ENCODE measurements at places on chromosomes 12 and 14.

- no peak for DNase-seq
Observed at GRCh38 chr12:66052988-66053615, 77.4 kb downstream of the LLPH start.

GRCh38 chr14:90519262-90519920 is 122.6 kb downstream of the CALM1 start:
- no peak for DNase-seq

DNA sequence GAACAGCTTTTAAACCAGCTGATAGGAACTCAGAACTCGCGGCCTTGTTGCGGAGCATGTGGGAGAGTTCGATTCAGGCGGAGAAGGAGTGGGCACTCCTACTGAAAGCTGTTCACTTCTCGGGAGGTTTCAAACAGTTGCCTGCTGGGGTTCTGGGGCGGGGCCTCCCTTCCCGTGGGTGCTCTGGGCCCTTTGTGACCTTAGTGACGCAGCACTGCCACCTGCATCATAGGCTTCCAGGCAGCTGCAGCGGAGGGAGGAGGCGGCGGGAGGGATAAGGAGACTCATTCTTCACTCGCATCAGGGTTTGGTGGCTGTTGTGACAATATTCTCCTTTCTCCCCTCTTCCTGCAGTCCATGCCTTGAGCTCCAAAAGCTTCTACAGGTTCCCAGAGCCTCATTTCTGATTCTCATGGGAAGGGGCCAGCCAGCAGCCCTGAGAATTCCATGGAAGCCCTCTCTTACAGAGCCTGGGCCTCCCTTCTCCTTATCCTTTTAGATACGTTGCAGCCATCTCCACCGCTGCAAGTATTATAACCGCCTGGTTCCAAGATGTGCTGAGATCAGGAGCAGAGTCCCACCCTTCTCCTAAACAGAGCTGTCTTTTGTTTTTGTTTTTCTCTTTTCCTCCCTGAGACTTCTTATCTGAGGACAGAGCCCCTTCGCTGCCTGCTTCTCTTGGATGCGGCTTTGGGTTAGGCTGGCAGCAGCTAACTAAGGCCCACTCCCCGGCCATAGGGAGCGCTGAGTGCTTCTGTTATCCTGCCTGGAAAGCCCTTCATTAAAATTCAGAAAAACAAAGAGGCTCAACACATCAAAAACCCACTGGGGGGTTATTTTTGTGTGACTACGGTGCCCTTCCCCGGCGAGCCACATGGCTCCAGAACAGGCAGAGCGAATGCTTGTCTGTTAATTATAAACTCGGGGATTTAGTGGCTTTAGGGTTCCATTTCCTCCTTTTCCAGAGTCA is 67.6 kb upstream of the GPATCH2L start:
- DNase-seq = no peak

DNA sequence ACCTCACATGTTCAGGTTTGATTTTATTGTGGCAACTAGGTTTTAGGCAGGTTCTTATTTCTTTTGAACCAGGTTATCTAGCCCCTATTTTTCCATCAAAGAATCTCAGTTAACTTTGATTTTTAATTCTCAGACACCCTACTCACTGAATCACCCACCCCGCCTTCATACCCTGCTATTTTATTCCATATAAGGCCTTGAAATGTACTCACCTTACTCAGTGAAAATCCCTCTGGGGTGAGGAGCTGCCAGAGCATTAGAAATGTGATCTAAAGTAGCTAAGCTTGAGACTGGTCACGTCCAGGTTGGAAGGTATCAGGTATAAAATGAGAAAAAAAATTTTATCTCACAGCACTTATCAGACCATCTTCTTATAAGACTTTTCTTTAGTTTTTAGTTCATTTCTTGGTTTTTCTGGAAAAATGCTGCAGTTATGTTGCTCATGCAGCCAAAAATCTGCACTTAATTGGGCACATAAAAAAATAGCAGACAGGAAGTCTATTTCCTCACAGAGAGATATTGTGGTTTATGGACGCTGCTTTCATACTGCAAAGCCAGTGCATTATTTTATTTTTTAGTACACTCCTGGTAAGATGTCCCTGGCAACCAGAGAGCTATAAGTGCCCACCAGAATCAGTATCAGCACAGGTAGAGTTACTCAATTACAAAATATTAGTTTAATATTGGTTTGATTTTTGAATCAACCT is 101.5 kb upstream of the CCDC91 start:
- no peak for DNase-seq

DNA sequence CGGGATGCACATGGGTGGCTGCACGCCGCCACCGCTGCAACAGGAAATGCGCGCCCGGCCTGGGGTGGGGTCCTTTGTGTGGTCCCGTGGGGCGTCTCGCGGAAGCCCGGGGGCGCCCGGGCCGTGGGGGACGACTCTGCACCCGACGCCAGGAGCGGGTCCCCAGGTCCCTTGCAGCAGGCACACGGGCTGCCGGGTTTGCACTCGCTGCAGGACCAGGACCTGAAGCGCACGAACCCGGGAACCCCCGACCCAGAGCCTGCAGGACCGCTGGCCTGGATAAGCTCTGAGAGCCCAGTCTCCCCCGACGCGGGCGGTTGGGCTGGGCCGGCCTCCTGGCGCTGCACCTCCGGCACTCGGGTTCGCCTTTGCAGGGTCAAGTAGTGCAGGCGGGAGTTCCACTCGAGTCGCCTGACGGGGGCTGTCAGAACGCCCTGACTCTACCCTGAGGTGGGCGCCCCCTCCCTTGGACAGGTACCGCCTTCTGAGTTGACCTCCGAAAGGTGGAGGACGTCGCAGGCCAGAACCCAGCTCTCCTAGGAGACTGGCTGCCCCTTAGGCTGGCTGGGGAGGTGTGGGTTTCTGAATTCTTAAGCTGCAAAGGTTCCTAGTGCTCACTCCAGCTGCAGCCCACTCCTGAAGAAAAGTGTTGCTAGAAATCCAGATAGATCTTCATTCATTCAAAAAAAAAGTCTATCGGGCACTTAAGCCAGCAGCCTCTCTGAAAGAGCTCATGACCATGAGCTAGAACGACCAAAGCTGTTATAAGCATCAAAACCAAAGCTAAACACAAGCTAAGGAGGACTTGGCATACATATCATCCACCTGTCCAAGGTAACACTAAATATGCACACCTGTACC is 68.0 kb downstream of the RNF34 start:
- DNase-seq = no peak

GRCh38 chr12:47377414-47378221 is 297.9 kb upstream of the AMIGO2 start:
- no peak for DNase-seq

DNA sequence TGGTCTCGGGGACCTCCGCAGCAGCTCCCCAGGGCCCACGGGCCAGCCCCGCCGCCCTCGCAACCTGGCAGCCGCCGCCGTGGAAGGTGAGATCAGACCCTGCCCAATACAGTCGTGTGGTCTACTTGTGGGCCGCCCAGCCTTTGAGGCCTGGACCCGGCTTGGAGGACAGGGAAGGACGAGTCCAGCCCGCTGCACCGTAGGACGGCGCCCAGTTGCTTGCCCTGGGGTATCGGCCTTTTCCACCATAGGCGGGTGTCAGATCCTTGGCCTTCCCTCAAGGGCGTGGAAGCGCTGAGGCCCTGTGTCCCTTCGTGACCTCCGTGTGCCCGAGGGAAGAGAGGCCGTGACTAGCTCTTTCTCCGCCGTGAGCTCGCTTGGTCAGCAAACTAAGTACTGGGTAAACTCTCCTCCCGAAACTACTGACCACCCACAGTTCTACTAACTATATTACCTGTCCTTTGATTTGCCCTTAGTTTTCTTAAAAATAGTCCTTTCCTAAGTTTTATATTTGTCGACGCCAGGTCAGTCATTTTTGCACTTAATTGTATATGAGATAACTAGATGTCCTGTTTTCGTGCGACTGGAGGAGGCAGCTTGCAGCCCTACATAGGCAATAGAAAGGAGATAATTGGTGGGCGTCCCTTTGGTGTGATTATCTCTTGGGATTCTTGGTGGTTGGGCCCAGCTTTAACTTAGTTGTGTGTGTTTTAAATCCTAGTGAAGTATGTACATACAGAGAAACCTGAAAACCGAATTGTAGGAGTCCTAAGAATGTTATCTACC is 757 bp downstream of the SLC25A3 start:
- no peak for DNase-seq

- no peak for DNase-seq
Observed at GRCh38 chr14:32939254-32940065, 781 bp downstream of the NPAS3 start.

DNA sequence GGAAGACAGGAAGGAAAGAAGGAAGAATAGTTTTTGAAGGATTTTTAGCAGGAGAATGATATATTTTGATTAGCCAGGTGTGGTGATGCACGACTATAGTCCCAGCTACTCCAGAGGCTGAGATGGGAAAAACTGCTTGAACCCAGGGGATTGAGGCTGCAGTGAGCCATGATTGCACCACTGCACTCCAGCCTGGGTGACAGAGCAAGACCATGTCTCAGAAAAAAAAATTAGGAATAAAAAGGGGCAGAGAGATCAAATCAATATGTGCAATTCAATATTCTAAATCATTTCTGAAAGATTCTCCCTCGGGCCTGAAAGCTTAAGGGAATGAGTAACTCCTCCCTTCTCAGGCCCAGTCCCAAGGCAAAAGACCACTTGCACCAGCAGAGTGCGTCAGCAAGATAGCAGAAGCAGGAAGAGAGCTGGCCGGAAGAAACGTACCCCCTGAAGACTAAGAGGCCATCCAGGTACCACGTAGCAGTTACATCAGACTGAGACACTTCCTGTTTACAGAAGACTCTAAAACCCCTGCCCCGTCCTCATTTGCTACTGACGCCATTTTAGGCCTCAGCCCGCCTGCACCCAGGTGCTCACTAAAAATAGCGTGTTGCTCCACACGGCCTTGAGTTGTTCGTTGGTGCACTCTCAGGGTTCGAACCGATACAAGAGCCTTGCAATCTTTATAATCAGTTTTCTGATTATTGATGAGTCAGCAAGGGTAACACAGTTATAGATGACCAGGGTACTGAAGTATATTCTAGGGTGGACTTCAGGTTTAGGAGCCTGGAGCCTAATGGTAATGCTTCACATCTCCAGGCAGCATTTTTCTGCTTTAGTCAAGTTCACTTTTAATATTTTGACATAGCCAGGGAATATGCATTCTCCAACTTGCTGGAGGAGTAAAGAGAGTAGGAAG is 57.7 kb upstream of the CSRP2 start:
- DNase-seq = no peak

GRCh38 chr12:20631711-20632110 is 63.4 kb upstream of the SLCO1C1 start:
- no peak for DNase-seq

GRCh38 chr12:120960657-120961056 is 17.7 kb upstream of the HNF1A start:
- DNase-seq = no peak

- no peak for DNase-seq
Observed at GRCh38 chr12:58757422-58757821, 162.9 kb downstream of the LRIG3 start.

DNA sequence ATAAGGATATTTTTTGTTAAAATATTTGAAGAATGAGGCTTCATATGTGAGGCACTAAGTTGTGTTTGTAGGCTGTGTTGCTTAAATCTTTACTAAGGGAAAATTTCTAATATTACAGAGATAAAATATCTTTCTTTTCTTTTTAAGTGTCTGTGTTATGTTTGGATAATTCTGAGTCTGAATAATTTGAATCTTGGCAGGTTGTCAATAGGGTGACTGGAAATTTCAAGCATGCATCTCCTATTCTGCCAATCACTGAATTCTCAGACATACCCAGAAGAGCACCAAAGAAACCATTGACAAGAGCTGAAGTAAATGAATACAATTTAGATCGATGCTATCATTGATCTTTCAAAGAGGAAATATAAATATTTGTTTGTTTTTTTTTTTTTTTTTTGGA is 29.4 kb downstream of the TMPO start:
- no peak for DNase-seq

Data from effector memory CD8-positive, alpha-beta T cell (primary cell).